Stimulated activated CD4-positive, alpha-beta T cell treated with anti-CD3 and anti-CD28 coated beads, TNF-alpha, amount 100 ng/mL, for 1 hour (primary cell): ENCODE measurements at places on chromosomes 2 and 18.

DNA sequence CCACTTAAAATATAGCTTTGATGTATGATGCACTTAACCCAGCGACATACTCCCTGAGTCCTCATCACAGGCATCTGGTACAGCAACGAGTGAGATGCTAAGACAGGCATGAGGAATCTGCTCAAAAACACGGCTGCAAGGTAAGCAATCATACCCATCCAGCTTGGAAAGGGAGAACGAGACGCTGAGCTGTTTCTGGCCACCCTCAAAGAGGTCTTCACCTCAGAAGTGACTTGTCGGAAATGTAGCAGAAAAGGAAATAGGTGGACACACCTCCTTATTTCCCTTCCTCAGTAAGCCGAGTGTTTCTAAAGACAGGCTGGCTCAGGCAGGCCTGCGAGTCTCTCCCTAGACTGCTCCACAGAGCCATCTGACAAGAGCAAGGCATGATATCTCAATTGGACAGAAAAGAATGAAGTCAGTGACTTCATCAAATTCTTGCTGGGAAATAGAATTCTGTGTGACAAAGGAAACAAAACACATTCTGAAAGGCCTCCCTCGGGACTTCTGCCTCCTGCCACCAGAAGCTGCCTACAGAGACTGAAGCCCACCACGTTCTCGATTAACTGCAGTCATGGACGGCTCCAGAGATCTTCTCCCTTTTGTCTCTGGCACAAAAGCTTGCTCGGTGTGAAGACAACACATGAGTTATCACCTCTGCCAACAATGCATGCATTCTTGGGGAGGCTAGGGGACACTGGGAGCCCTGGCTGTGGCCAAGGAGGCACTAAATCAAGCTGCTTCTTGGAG, 84.3 kb downstream of the UXS1 start:
- no peak for DNase-seq

DNA sequence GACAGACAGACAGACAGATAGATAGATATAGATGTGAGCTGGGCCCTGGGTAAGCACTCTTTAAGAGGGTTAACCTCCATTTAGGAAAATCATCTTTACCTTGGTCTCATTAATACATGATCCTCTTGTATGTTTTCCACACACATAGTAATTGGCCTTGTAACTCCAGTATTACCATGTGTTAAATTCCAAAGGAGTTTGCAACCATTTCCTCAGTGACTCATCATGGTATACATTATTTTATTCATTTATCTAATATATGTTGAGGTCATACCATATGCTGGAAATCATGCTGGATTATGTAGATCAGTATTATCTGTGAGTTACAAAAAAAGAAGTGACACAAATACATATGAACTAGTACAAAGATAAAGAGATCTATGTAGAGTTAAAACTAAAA, 504.3 kb downstream of the DCC start:
- no peak for DNase-seq

- no peak for DNase-seq
These were observed 108.3 kb downstream of the PIEZO2 start for GRCh38 chr18:11040823-11041656.

DNA sequence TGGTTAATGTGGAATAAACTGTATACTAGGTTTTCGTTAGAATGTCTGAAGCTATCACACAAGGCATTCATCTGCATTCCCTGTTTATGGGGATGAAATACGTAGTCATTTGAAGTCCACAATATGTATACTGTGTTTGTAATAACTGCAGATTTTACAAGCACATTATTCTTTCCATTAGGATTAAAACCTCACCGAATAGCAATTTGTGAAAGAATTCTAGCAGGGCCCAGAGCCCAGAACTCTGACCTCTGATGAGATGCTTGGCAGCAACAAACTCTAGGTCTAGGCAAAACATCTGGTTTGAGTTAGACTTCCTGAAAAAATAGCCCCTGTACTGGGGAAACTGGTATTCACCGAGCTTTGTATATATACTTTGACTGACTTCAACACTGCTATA, 158.2 kb downstream of the SRBD1 start:
- DNase-seq = no peak
